CD4-positive, alpha-beta memory T cell (primary cell): ENCODE measurements at places on chromosomes 4 and X.

- DNase-seq: no peak
Observed at GRCh38 chr4:163111588-163111987, 55.1 kb downstream of the NAF1 start.

DNA sequence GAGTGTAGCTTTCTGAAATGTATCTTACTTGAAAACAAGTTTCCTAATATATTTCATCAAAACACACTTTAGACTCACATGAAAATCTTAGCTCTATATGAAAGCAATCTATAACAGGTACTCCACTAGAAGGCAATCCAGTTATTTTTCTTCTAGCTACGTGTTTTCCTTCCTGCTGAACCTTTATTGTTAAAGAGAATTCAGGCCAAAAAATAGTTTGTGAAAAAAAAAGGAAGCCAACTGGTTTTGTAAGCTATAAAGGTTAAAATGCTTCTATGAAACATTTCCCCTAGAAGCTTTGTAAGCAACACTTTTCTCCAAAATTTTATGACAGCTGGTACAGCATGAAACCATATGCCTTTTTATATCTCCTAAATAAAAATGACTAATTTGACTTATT, 304.7 kb upstream of the DIAPH2 start:
- DNase-seq: no peak

- no peak for DNase-seq
Observed at GRCh38 chr4:48954314-48954713, 31.8 kb upstream of the CWH43 start.

DNA sequence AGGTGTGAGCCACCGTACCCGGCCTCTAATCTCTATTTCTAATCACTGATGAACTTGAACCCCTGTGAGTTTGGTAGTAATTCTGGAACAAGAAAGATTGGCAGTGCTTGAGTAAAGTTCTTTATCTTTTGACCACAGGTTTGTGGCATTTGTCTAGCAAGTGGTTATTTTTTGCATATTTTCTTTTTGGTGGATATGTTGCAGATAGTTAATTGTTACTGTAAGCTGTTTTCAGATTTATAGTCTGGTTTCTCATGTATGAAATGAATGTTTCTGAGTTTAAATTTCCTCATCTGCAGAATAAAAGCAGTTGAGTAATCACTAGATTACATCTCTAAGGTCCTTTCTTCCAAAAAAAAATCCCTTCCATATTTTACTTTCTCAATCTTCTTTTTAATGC, 105.2 kb downstream of the GASK1B start:
- no peak for DNase-seq

DNA sequence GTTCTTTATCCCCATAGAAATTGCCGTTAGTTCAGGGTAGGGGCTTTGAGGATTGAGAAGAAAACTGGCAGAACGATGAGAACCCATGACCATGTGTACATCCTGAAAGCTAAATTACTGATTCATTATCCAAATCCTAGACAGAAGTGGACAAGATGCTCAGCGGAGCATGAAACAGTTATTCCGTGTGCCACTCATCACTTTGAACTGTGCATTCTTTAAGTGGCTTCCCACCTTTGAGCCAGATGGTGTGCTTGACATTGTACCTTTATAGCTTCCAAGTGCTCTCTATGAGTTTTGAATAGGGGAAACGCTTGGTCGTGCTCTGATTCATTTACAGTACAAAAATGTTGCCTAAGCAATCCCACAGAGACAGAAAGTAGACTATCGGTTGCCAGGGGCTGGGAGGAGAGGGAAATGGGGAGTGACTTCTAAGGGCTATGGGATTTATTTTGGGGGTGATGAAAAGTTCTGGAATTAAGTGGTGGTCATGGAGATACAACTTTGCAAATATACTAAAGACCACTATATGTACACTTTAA, 100.0 kb downstream of the DOCK11 start:
- no peak for DNase-seq

DNA sequence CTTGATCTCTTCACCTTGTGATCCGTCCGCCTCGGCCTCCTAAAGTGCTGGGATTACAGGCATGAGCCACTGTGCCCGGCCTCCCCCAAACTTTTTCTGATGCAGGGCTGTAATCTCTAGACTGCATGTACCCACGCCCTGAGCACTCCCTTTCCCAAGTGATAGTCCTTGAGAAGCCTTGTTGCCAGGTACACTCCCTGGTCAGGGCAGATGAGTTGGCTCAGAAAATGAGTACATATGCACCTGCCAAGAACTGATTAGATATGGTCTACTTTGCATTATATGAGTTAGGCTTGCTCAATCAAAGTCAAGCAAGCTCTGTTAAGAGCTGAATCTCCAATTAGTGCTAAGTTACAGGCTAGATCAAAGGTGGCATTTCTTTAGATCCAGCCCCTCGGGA, 20.3 kb downstream of the APOO start:
- DNase-seq: no peak

DNA sequence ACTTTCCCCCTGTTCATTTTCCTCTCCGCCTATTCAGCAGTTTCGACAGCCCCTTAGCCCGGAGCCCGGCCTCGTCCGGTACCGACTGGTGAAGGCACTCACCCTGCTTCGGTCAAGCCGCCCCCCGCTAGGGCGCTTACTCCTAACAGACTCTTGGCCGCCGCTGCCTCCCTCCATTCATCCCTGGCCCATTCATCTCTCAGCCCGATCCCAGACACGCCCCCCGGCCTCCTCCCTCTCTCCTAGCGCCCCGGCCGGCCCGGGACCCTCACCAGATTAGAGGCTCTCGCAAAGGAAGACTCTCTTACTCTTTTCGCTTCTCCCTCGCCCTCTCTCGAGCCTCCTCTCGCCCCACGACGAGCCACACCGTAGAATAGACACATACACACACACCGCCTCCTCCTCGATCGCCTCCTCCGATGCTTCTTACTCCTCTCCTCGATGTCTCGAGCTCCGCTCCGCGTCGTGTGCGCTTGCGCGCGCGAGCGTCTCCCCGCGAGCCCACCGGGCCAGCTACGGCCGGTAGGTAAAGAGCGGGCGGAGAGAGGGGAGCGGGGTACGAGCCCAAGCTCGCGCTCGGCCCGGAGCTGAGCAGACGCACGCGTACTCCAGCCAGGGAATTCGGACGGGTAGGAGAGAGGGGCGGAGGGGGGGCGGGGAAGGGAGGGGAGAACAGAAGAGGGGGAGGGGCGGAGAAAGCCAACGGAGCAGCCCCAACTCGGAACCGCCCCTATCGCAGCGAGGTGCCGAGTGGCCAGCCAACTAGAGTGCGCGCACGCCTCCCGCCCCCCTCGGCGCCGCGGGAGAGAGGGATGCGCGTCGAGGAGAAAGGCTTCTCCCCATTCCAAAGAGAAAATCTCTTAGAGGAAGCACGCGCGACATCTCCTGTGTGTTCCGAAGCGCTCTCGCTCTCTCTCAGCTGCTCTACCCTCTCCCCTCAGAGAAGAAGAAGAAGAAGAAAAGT, at the start of gene WNK3:
Gene WNK3 (minus strand): TSS at position 633 of the 964 bp plus-strand sequence.
- peak; percentile 25 for DNase-seq

GRCh38 chrX:153460826-153461225, 9.6 kb downstream of the HAUS7 start:
- peak; percentile 30 for DNase-seq

DNA sequence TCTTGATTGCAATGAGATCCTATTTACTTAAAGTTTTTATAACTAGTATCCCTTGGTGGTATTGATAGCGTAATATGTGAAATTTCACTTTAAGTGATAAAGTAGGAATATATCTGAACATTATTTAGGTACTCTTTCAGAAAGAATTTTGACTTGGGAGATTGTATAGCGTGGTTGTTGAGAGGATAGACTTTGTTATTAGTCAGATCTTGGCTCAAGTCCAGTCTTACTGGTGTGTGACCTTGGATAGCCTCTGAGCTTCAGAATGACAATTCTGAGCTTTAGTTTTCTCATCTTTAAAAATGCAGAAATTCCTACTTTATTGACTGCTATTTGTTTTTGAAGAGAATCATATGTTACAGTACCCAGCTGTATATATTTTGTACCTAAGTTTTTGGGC, 32.6 kb downstream of the DCK start:
- DNase-seq: no peak

DNA sequence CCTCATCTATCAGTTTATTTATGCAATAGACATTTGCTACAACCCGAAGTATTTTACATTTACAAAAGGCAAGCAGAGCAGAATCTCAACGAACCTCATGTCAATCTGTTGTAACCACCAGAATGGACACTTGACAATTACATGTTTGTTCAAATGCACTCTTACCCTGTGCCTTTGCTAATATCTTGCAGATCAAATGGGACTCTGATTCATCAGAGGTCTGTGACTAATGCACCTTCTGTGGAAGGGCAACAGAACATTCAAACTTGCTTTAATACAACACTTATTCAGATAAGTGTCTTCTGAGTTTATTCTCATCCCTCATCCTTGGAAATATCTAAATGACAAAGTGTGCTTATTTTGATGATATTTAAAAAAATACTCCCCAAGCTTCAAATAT, 644.7 kb upstream of the PCDH10 start:
- DNase-seq: no peak

- no peak for DNase-seq
Observed at GRCh38 chrX:45716750-45717149, 516.1 kb upstream of the DIPK2B start.

- DNase-seq: no peak
Observed at GRCh38 chr4:101791182-101791558, 640 bp downstream of the BANK1 start.

DNA sequence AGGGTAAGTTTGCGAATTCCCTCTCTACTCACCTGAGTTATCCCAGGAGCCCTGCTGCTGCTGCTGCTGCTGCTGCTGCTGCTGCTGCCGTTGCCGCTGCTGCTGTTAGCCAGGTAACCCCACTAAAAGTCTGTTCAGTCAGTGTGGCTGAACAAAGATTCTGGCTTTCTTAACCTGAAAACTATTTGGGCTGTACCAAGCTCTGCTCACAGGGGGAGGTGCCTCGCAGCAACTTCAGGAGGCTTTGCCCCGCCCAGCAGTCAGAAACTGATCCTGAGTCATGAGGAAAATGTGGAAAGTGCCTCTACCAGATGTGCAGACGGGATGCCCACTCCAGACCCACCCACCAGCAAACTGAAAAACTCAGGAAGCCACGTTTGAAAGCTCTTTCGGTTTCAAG, at the start of gene CAPN6:
Gene CAPN6 (minus strand): TSS at position 145 of the 400 bp plus-strand sequence. CDS start 6,547 bp downstream, outside the sequence.
- no peak for DNase-seq

DNA sequence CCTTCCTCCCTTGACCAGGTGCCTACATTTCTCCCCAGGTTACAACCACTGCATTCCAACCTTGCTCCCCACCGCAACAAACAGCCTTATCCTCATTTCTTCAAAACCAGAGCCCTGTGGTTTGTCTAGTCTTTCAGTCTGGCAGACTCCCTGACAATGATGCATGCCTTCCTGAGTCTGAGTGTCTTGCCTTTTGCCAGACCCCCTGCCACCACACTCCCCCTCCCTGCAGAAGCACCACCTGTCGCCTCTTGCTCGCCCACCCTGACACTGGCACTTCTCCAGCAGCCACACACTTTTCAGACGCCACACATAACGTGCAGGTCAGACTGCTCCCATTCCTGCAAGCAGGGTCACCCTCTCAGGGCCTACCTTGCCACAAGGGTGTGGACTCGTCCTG, 349.2 kb upstream of the NOCT start:
- no peak for DNase-seq

DNA sequence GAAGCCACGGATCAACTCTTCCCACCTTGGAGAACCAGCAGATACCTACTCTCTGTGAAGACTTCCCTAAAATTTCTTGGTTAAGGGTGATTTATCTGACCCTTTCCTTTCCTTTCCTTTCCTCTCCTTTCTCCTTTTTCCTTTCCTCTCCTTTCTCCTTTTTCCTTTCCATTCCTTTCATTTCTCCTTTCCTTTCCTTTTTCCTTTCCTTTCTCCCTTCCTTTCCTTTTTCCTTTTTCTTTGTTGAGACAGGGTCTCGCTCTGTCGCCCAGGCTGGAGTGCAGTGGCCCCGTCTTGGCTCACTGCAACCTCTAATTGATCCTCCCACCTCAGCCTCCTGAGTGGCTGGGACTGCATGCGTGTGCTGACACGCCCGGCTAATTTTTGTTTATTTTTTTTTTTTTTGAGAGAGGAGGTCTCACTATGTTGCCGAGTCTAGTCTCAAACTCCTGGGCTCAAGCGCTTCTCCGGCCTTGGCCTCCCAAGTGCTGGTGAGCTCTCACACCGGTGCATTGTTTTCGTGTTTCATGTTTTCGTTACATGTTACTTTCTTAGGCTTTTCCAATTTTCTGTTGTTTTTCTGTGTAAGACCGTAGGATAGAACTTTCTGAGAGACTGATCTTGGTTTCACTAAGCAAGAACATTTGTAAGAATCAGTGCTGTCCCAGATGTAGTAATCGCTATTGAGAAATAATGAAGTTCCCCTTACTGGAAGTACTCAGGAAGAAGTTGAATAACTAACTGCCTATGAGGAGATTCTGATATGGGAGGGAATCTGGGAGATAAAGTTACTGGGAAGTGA, 2.0 kb downstream of the TMEM165 start:
- DNase-seq: no peak

DNA sequence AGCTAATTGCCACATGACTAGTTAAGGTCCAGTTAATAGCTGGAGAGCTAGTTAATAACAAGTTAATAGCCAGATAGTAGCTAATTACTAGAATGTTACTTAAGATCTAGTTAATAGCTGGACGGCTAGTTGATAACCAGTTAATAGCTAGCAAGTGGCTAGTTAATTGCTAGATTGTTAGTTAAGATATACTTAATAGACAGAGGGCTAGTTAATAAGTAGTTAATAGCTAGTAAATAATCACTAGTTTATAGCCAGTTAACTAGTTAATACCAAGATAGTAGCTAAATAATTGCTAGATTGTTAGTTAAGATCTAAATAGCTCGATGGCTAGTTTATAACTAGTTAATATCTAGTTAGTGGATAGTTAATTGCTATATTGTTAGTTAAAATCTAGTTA, 632.6 kb upstream of the CT83 start:
- no peak for DNase-seq

- DNase-seq: no peak
Observed at GRCh38 chr4:24032371-24032989, 142.6 kb upstream of the PPARGC1A start.

- DNase-seq: no peak
Observed at GRCh38 chr4:99159699-99160098, 15.6 kb upstream of the ADH4 start.

DNA sequence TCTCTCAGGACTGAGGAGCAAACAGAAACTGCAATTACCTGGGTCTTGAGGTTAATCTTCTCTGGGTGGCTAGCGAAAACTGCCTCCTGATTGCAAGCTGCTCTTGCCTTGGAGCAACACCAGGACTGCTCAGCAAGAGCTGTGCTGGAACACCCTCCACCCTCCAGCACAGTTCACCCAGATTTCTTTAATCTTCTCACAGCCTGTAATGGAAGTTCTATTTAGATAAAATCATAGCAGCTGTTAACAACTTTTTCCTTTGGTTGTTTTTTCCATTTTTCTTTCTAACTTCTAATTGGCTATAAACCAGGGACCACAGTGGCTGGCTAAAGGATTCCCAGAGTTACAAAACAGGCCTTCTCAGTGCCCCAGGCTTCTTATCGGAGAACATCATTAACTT, 36.3 kb downstream of the OPHN1 start:
- DNase-seq: no peak
